ENCODE measurements at places on chromosomes 16 and 17.
A peak's percentile ranks its signal among the peaks of the same experiment; 100 is the strongest.

DNA sequence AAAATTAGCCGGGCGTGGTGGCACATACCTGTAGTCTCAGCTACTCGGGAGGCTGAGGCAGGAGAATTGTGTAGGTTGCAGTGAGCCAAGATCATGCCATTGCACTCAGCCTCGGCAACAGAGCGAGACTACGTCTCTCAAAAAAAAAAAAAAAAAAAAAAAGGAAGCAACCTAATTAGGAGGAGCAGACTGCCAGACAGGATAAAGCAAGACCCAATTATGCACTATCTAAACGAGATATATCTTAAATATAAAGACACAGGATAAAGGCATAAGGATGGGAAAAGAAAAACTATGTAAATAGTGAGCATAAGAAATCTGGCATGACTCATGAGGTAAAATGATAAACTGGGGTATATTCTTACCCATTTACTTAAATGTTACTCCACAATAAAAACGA lies 4.9 kb downstream of the TXNDC11 start:
- DNase-seq, result no peak

GRCh38 chr17:61402978-61403800 lies 3.5 kb downstream of the TBX2 start:
- peak; percentile 97 for DNase-seq

DNA sequence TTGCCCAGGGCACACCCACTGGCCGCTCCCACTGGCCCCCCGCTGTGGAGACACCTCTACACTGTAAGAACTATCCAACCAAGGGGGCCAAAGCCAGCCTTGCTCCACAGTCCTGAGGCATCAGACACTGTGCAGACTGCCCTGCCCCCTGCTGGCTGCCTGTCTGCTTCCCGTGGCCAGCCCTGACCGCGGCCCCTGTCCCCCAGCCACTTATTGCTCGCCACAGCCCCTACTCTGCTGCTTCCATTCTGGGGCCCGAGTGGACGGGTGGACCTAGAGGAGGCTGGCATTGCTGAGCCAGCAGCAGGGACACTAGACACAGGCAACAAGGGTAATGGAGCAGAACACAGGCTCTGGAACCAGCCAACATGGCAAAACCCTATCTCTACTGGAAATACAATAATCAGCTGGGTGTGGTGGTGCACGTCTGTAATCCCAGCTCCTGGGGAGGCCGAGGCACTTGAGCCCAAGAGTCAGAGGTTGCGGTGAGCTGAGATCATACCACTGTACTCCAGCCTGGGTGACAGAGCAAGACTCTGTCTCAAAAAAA lies 19.7 kb upstream of the LRRC37A3 start:
- DNase-seq, result peak; percentile 50

DNA sequence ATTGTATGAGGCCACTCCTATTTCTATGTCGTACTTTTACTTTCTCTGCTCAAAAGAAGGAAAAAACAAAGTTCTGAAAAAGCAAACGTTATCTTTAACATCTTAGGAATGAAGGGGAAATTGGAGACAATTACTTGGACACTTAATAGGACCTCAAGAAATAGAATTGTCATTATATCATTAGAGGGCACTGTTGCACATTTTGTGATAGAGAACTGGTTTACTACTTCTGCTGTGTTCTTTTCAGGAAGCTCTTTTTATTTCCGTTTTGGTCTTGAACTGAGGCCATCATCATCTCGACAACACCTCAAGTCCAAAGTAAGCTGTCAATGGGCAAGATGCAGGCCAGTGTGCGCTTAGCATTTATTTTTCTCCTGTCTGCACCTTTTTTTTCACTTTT lies 14.6 kb downstream of the COG4 start:
- DNase-seq, result no peak

- peak; percentile 40 for DNase-seq
Observed at GRCh38 chr17:8059131-8059530, 20.3 kb downstream of the ALOX15B start.

- DNase-seq, result no peak
Observed at GRCh38 chr16:27613238-27613791, 63.4 kb downstream of the KATNIP start.

DNA sequence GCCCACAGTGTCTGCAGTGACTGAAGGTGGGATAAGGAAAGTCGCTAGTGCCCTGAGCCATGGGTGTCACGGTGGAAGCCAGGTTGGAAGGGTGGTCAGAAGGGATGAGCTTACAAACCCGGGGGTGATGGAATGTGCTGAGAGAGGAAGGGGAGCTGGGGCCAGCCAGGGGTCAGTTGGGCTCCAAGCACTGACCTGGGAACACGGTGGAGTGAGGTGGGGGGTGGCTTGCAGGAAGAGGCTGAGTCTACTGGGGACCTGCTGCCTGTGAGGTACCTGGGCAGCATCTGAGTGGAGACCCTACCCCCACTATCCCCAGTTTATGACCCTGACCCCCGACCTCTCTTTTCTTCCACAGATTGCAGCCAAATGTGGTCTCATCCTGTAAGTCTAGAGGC lies 3.1 kb downstream of the TMEM92 start:
- no peak for DNase-seq

DNA sequence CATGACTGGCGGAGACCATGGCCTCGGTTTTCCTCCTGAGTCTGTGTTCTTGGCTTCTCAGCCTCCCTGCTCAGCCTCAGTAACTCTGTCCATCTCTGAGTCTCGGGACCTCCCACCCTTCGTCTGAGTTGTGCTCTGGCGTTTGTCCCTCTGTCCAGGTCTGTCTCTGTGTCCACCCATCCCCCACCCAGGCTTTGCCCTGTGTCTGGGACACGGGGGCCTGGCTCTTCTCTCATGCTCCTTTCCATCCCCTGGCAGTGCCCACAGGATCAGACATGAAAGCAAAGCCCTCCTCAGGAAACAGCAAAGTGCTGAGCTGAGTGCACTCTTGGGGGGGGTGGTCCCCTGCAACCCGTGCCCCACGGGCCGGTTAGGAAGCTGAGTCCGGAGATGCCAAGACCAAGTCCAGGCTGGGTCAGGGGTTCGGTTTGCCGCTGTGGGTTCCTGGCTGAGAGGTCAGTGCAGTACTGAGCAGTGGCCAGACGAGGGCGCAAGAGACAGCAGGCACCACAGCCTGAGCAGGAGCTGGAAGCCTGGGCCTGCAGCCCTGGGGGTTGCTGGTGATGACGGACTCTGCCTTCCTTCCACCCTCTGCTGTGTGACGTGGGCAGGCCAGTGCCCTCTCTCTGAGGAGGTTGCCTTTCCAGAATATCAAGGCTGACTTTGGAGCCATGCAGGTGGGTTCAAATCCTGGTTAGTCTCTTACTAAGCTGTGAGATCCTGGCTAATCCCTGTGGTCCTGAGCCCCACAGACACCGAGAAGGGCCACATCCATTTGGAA lies 2.5 kb downstream of the P2RX1 start:
- peak; percentile 62 for DNase-seq

GRCh38 chr17:31487063-31487647 lies 95.7 kb downstream of the RAB11FIP4 start:
- no peak for DNase-seq

DNA sequence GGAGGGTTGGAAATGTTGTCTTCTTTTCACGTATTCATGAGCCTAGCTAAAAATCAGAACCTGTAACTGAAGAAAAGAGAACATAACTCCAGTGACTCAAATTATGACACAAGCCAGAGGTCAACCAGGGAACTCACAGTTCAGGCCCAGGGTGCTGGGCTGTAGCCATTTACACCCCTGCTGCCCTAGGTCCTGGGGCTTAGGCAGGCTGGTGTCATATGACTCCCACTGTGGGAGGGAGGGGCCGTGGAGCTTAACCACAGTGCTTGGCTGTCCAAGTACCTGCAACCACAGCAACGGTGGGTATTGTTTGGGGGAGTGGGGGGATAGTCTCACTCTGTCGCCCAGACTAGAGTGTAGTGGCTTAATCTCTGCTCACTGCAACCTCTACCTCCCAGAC lies 71.1 kb upstream of the AMZ2 start:
- DNase-seq, result peak; percentile 30

- peak; percentile 9 for DNase-seq
Observed at GRCh38 chr17:8632061-8632460, 1.5 kb upstream of the MYH10 start.

- DNase-seq, result no peak
Observed at GRCh38 chr16:65771707-65772106, 594.8 kb upstream of the CDH5 start.

GRCh38 chr17:41058741-41059140 lies 1.2 kb downstream of the KRTAP2-3 start:
- no peak for DNase-seq

DNA sequence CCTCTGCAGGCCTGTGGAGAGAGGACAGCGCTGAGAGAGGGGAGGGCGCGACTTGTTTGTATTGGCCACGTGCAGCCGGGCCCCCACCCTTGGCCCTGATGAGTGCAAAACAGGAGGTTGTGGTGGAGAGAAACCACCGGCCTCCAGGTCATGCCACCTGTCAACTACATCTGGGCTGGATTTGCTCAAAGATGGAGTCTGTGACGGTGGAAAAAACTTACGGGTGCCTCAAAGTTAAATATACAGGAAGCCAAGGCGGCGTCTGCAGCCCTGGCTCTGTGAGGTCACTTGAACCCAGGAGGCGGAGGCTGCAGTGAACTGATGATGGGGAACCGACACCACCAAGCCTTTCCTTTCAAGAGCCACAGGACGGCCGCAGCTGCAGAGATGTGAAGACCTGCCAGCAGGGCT lies 15.7 kb downstream of the C16orf74 start:
- DNase-seq, result no peak

- DNase-seq, result no peak
Observed at GRCh38 chr16:81995651-81996050, 15.6 kb downstream of the SDR42E1 start.

- DNase-seq, result peak; percentile 57
Observed at GRCh38 chr17:75557075-75557851, 30.3 kb upstream of the MYO15B start.

DNA sequence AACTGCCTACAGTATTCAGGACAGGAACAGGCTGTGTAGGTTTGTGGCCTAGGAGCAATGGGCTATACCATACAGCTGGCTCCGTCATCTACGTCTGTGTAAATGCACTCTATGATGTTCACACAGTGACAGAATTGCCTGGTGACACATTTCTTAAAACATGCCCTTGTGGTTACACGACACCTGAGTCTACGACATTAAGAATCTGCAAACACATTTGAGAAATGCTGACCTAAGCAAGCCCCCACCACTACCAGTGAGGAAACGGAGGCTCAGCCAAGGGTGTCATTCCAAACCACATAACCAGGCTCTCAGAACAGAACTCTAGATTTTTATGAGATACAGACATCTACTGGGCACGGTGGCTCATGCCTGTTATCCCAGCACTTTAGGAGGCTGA lies 23.5 kb downstream of the USP36 start:
- no peak for DNase-seq

GRCh38 chr16:29645694-29646187 lies 17.3 kb upstream of the SPN start:
- DNase-seq, result peak; percentile 14

DNA sequence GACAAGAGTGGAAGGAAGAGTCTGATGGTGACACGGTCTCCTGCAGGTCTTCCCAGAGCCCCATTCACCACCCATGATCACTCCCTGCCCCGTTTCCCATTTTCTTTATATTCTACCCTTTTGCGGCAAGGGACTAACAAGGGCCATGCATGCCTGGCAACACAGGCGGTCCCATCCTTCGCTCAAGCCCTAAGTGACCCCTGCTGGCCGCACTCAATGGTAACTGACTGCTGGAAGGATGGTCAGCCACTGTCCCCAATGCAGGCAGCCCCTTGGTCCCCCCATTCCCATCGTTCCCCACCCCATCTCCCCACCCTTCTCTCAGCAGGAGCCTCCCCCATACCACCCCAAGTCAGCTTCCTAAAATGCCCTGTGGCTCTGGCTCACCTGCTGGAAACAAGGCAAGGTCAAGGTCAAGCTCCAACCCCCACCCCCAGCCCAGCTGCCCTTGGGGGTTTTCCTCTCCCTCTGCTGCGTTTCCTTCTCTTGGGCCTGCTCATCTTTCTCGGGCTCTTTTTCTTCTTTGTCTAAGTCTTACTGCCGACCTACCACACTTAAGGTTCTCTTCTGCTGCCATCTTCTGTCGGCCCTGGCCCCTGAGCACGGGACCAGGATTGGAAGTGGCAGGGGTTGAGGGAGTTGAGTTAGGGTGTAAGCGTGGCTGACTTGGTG lies 116.0 kb downstream of the RPTOR start:
- DNase-seq, result no peak

DNA sequence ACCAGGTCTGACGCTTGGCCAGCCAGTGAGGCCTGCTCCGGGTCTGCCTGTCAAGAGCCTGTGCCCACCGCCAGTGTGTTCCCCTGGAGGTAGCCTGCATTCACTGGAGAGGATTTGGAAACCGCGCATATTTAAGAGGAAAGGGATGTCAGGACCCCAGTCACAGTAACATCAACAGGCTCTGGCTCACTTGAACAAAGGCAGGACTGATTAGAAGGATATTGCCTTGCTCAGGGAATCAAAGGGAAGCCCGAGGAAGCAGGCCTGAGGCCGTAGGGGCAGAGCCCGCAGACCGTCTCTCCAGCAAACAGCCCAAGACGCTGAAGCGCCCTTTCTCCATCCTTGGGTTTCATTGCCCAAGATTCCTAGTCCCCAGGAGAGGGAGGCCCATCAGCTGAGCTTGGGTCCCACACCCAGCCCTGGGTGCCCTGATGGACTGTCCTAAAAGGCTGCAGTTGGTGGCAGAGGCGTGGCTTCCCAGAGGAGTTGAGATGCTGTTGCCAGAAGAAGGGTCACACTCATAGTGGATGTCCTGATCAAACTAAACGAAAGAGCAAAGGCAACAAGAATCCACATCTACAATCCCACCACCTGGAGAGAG lies 23.2 kb downstream of the NT5M start:
- DNase-seq, result no peak

DNA sequence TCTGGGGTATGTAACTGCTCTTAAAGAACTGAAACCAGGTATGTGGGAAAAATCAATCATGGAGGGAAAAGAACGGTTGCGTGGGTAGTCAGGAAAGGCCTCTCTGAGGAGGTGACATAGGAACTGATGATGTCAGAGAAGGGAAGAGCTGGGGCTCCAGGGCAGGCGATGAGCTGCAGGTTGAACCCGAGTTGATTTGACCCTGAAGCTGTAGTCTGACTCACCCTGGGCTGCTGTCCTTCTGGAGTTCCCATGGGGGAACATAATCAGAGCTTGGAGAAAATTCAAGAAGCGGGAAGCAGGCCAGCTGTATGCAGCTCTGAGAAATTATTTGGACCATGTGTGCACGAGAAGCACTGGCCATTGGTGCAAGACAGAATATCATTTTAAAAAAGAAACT lies 16.7 kb downstream of the SLC6A2 start:
- DNase-seq, result no peak

GRCh38 chr17:61946359-61946758 lies 18.6 kb upstream of the INTS2 start:
- DNase-seq, result no peak
